Ureter (tissue), 1 donor: ENCODE measurements at places on chromosomes 2 and 18. TPM values are rescaled to one million over a fixed set of nuclear protein-coding genes. Genes with fewer than 3 reads are reported as not detected.

DNA sequence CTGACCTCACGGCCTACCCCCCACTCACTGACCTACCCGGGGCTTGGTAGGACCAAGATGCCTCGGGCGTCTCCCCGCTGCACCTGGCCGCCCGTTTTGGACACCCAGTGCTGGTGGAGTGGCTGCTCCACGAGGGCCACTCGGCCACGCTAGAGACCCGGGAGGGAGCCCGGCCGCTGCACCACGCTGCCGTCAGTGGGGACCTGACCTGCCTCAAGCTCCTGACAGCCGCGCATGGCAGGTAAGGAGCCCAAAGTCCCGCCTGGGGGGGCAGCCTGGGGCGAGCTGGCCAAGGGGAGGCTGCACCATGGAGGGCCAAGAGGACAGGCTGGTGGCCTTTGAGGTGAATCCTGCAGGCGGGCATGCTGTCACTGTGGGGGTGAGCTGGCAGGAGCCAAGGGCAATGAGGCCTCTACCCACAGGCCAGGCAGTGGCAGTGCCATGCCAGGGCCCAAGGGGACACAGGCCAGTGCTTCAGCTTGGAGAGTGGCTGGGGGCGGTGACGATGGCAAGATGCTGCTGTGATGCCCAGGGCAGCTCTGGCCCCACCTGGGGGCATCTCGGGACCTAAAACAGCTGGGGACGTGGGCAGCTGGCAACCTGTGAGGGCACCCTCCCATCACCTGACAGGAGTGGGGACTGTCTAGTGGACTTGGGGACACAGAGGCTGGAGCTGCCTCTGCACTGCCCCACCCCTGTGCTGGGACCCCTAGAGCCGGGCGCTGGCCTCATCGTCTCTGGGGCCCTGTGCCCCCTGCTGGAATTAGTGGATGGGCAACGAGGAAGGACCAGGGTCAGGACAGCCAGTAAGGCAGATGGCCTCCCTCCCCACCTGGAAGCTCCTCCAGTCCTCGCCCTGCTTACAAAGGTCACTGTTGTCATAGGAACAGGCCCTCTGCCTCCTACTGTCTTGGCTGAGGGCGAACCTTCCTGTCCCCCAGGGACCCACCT lies 2.0 kb downstream of the ESPNL start:
- peak; percentile 33 for DNase-seq

NUP35 gene
- 27.9 TPM for total RNA-seq

NEU2 gene
- not detected for total RNA-seq

GALNT14 gene
- 7.0 TPM for total RNA-seq

DNA sequence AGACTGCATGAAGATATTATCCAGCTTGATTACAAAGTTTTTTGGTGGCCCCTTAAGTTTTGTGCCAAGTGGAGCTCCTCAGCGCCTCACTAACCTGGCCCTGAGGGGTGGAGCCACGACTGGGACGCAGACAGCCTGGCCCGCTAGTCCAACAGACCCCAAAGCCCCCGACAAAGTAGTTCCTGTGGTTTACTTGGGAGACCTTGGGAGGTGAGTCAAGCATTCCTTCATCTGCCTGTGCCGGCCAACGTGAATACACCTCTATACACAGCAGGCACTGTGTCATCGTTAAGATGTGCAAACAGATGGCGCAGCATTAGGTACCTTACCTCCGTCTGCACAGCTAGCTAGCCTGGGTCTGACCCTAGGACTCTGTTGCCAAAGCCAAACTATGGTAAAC lies 55.0 kb upstream of the LAMA1 start:
- no peak for DNase-seq

GRCh38 chr2:9149388-9149660 lies 57.3 kb upstream of the ASAP2 start:
- no peak for DNase-seq

DNA sequence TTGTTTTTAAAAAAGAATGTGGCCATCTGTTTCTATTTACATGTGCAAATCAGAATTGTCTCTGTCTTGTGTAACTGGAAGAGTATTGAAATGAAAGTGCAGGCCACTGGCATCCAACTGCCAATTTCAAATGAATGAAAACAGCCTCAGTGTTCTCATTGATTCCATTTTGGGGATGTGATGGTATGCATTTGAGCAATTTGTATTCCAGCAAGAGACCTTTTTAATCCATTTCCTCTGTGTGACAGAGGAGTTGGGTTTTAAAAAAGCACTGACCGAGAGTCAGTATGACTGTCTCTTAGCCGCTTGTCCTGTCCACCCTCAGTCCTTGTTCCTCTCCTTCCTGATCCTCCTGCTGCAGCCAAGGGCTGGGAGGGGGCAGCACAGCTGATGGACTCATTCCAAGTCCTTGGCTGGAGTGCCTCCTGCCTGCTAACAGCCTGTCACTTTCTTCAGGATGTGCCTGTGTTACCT lies 50.0 kb downstream of the ASAP2 start:
- DNase-seq = no peak

TCF23 gene
- 0.42 TPM for total RNA-seq

CBLN2 gene
- not detected for total RNA-seq

GRCh38 chr2:29783666-29784065 lies 137.7 kb downstream of the ALK start:
- no peak for DNase-seq

GRCh38 chr2:106554411-106554810 lies 67.2 kb downstream of the CD8B2 start:
- DNase-seq = no peak

- DNase-seq = no peak
These were observed 12.8 kb upstream of the ONECUT2 start for GRCh38 chr18:57422313-57422872.

GRCh38 chr2:31237348-31238017 lies 3.5 kb downstream of the EHD3 start:
- no peak for DNase-seq

ST6GAL2 gene
- total RNA-seq = 1.4 TPM

DNA sequence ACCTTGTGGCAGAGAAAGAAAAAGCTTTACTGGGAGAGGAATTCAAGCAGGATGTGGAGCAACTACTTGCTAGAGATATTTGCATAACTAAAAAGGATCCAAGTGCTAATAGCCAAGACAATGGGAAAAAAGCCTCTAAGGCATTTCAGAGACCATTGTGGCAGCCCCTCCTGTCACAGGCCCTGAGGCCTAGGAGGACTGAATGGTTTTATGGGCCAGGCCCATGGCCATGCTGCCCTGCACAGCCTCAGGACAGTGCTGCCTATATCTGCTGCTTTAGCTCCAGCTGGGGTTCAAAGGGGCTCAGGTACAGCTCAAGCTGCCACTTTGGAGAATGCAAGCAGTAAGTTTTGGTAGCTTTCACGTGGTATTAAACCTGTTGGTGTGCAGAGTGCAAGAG lies 17.1 kb upstream of the MRPS5 start:
- DNase-seq = no peak

FAM124B gene
- 1.9 TPM for total RNA-seq

GRCh38 chr18:57121542-57122112 lies 25.3 kb upstream of the BOD1L2 start:
- DNase-seq = no peak

DNA sequence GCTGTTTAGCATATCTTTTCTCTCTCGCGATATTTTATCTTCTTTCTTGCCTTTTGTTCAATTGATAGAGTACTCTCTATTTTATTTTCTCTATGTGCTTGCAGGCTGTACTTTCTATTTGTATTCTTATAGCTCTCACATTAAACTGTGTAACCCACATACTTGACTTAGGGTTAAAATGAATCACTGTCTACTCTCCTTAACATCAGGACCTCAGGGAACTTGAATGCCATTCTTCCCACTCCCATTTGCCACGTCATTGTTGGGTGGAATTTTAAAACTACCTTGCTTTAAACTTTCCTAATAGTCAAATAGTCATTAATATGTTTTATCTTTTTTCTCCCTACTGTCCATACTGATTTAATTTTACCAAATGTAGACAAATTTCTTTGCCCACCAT lies 269.7 kb downstream of the ALPK2 start:
- no peak for DNase-seq

- no peak for DNase-seq
These were observed 373.3 kb downstream of the RBM43 start for GRCh38 chr2:150888337-150888736.

LYG2 gene
- not detected for total RNA-seq

DNA sequence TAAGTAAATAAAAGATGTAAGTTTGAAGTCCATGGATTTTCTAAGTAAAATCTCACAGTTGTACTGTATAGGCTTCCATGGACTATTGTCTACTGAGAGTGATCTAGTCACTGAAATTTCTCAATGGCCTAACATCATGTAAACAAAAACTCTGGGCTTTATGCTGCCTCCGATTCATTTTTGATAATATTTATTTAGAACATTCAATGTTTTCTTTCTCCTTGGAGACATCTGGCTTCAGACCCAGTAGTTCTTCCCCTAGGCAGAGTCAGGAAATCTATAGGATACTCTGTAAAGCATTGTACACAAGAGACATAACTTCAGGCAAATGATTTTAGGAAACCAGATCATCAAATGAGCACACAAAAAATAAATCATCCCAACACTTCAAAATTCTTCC lies 1208.6 kb upstream of the ZEB2 start:
- no peak for DNase-seq

ZNF396 gene
- total RNA-seq = 4.8 TPM

ZNF804A gene
- 1.2 TPM for total RNA-seq
